Activated naive CD4-positive, alpha-beta T cell (primary cell): ENCODE measurements at places on chromosomes 1 and 21.

GRCh38 chr1:178649582-178650350 is 75.3 kb upstream of the RALGPS2 start:
- no peak for DNase-seq

GRCh38 chr21:33886321-33886720 is 29.3 kb downstream of the ATP5PO start:
- DNase-seq = no peak

DNA sequence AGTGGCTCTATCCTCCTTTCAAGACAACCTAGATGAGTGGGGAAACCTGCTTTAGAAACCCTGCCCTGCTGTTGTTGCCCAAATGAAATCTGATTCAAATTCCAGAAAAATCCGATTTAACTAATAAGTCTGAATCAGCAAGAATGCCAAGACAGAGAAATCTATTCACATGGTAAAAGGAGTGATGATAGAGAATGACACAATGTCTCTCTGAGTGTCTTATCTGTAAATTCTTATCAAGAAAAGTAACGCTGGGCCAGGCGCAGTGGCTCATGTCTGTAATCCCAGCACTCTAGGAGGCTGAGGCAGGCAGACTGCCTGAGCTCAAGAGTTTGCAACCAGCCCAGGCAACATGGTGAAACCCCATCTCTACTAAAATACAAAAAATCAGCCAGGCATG is 13.7 kb upstream of the GUCA2A start:
- no peak for DNase-seq

GRCh38 chr1:237888143-237888542 is 2.6 kb downstream of the ZP4 start:
- no peak for DNase-seq

DNA sequence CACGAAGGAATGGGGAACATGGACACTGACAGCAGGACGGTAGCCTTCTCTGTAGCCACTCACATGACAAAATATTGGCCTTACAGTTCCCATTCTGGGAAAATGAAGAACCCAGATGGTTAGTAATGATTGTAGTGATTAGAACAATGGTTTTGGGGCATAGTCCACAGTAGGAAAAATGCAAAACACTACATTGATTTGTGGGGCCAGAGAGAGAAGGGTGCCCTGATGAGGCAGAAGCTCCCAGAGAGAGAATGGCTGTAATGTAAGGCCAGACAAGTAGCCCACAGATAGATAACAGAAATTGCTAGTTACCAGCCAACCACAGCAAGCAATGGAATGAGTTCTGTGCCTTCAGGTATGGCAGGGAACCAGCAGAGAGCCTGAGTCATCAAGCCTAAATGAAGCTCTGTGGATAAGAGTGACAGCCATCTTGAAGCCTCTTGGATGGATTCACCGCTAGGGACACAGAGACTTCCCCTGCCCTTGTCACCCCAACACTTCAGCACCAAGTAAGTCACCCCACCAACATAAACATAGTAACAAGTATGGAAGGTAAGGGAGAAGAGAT is 206.1 kb downstream of the BACH1 start:
- DNase-seq = no peak

- no peak for DNase-seq
Observed at GRCh38 chr1:248906753-248907661, 972 bp downstream of the PGBD2 start.

DNA sequence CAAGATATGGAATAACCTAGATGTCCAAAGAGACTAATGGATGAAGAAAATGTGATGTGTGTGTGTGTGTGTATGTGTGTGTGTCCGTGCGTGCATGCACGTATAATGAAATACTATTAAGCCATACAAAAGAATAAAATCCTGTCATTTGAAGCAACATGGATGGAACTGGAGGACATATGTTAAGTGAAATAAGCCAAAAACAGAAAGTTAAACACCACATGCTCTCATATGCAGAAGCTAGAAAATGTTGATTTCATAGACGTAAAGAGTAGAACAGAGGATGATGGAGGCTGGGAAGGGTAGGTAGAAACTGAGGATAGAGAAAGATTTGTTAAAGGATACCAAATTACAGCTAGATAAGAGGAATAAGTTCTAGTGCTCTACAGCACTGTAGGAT is 133.7 kb downstream of the APP start:
- no peak for DNase-seq

GRCh38 chr1:245031041-245031440 is 123.7 kb upstream of the KIF26B start:
- no peak for DNase-seq

DNA sequence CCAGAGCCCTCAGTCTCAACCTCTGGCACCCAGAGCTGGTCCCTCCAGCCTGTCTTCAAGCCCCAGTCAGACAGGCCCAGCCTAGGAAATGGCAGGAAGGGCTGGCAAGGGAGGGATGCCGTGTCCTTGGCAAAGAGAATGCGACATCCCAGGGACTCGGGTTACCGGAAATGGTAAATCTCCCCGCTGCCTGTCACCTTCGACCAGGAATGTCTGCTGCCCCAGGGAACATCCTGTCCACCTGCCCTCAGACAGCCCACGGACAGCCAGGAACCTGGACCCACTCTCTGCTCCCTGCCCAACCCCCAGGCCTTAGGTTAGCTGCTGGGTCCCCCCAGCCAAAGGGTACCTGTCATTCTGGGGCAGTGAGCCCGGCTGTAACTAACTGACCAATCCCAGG is 23.9 kb downstream of the HSPG2 start:
- DNase-seq = no peak

GRCh38 chr1:232697187-232697822 is 67.4 kb upstream of the SIPA1L2 start:
- no peak for DNase-seq
